ENCODE measurements at places on chromosomes 7 and 10.

DNA sequence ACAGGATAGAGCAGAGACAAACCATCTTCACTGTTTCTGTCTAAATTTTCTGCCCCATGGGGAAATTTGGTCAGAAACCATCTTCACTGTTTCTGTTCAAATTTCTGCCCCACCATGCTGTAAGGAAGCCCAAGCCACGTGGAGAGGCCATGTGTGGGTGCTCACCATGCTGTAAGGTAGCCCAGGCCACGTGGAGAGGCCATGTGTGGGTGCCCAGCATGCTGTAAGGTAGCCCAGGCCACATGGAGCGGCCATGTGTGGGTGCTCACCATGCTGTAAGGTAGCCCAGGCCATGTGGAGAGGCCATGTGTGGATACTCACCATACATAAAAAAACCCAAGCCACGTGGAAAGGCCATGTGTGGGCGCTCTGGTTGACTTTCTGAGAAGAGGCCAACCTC, 1088.7 kb upstream of the AUTS2 start:
- DNase-seq: no peak

DNA sequence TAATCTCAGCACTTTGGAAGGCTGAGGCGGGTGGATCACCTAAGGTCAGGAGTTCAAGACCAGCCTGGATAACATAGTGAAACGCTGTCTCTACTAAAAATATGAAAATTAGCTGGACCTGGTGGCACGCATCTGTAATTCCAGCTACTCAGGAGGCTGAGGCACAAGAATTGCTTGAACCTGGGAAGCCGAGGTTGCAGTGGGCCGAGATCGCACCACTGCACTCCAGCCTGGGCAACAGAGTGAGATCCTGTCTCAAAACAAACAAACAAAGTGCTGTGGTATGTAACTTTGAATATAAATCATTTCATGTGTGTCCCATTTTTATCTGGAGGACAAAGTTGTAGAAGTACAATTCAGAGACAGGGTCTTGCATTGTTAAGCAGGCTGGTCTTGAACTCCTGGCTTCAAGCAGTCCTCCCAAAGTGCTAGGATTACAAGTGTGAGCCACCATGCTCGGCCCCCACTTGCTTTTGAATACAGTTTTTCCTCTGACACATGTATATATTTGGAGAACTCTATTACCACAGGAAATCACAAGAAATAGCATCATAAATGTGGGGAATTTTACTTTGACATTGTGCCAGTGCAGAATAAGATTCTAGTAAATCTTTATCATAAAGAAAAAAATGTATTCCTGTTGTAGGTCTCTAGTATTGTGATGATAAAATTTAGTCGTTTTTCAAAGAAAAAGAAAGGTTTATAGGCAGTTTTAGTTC, 32.6 kb downstream of the PTPN12 start:
- no peak for DNase-seq

GRCh38 chr10:71990706-71991269, 26.6 kb downstream of the CHST3 start:
- no peak for DNase-seq

- DNase-seq: no peak
These were observed 76.4 kb upstream of the SCIN start for GRCh38 chr7:12493863-12494686.

- DNase-seq: peak; percentile 42
These were observed 16.9 kb downstream of the KCNMA1 start for GRCh38 chr10:77620731-77621130.
